ENCODE measurements at places on chromosomes 4 and X.

- DNase-seq = no peak
Observed at GRCh38 chr4:74174941-74175340, 17.0 kb downstream of the MTHFD2L start.

- no peak for DNase-seq
Observed at GRCh38 chr4:19155568-19155967, 1096.1 kb upstream of the SLIT2 start.

DNA sequence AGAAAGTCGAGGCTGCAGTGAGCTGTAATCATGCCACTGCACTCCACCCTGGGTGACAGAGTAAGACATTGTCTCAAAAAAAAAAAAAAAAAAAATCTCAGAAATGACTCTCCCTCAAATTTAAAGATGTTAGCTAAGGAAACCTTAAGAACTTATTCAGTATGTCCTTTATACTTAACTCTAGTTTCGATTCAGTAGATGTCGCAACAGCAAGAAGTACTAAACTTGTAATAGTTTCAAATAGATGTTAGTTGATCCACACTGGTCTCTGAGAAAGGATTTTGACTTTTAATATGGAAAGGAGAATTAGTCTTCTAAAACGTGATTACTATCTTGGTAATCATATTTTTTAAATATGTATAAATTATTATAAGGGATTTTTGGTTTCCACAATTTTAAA, 29.6 kb downstream of the NKX3-2 start:
- DNase-seq = no peak

GRCh38 chrX:143581240-143581639, 54.7 kb downstream of the SLITRK4 start:
- DNase-seq = no peak

- no peak for DNase-seq
Observed at GRCh38 chr4:48483777-48484493, 792 bp downstream of the SLC10A4 start.

DNA sequence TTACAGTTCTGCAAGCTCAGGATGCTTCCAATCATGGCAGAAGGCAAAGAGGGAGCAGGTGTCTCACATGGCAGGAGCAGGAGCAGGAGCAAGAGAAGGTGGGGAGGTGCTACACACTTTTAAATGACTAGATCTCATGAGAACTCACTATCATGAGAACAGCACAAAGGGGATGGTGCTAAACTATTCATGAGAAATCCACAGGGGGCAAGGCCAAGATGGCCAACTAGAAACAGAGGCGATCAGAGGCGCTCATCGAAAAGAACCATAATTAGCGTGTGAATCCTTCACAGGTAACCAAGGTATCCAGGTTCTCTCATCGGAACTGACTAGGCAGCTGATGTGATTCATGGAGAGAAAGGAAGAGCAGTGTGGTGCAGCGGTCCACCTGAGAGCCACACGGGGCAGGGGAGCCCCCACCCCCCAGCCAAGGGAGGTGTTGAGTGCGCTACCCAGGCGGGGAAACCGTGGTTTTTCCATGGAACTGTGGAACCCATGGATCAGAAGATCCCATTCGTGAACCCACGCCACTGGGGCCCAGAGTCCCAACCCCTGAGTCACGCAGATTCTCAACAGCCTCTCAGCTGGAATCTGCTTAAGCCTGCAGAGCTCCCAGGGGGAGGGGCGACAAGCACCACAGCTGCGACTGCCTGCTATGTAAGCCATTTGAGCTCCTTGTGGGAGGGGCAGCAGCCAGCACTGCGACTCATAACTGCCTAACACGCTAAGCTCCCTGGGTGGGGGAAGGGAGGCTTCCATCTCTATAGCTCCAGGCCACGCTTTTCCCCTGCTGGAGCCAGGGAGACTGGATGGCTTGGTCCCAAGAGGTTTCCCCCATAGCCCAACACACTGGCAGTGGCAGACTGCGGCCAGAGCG, 46.7 kb downstream of the FGF16 start:
- DNase-seq = no peak

- no peak for DNase-seq
Observed at GRCh38 chr4:40173470-40173875, 23.4 kb upstream of the RHOH start.

- no peak for DNase-seq
Observed at GRCh38 chr4:11623726-11624037, 195.0 kb upstream of the HS3ST1 start.

DNA sequence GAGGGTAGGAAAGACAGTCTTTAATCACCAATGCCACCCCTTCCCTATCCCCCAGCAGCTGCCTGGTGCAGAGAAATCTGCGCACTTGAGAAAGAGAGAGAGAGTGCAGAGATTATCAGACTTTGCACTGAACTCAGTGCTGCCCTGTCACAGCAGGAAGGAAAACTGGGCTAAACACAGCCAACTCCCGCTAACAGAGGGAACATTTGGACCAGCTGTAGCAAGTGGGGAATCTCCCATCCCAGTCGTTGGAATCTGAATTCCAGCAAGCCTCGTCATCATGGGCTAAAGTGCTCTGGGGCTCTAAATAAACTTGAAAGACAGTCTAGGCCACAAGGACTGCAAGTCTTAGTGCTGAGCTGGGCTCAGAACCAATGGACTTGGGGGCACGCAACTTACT, 168.7 kb downstream of the DLG3 start:
- no peak for DNase-seq

GRCh38 chr4:14410516-14410915, 591.8 kb upstream of the CPEB2 start:
- no peak for DNase-seq

- no peak for DNase-seq
Observed at GRCh38 chrX:19636980-19637379, 121.7 kb upstream of the MAP3K15 start.
